Neural progenitor cell (in vitro differentiated cells): ENCODE measurements at places on chromosomes 6 and 20. TPM values are rescaled to one million over a fixed set of nuclear protein-coding genes. Genes with fewer than 3 reads are reported as not detected.

Gene SPTLC3
- total RNA-seq = 2.3 and 4.2 TPM in 2 replicates

- no peak for DNase-seq
Measured at GRCh38 chr6:73471686-73472290, 10.3 kb downstream of the MTO1 start.

GRCh38 chr20:49762940-49763766 lies 49.5 kb upstream of the B4GALT5 start:
- DNase-seq = no peak

DNA sequence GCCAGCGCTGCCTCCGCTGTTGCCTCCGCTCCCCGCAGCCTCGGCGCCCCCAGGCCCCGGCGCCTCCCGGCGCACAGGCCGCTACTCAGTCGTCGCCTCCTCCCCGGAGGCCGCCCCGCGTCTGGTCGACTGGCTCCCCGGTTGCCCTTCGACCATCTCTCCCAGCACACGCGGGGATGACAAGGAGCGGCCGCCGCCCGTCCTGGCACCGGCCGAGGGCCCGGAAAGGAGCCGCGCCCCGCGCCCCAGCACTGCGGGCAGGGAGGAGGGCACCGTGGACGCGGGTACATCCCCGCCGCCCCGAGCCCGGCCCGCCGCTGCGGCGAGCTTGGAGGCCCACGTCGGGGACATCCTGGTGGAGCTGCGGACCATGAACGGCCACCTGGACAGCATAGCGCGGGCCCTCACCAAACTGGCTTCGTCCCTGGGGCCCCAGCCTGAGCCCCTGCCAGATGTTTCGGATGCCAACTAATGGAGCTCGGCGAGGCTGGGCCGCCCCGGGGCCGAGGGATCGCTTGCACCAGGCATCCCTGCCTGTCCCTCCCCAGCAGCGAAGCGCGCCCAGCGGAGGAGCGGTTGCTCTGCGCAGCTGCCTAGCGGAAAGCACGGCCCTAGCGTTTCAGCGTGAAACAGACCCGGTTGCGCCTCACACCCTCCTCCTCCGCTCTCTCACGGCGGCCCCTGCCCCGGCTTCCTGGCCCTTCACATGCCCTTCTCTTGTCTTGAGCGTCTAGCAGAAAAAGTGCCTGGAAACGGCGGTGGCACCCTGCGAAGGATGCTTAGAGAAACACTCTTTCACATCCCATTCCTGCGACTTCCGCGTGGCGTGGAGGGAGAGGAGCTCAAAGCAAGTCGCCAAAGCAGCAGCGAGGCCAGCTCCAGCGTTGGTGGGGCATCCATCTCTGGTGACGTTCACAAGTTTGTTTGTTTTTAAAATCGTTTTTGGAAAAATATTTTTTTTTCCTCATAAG lies 285.8 kb upstream of the SUPT3H start:
- peak; percentile 73 for DNase-seq

GRCh38 chr20:52622081-52622480 lies 350.1 kb upstream of the TSHZ2 start:
- DNase-seq = no peak

DNA sequence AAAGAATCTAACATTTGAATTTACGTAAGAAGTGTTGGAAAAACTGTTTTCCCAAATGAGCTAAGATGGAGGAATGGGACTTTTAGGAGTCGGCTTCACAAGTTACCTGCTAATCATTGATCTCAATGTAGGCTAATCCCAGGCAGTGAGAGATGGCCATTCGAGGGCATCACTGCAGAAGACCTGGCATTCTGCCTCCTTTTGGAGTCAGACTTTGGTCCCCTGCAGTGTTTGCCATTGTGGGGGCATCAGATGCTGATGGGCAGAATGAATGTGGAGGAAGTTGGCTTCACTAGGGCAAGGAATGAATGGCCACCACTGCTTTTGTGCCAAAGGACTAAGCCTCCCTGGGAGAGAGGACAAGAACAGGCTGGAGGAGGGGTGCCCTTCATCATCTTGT lies 55.7 kb upstream of the NKX2-2 start:
- no peak for DNase-seq

- no peak for DNase-seq
Measured at GRCh38 chr6:27176096-27176495, 71.4 kb upstream of the PRSS16 start.

- no peak for DNase-seq
Measured at GRCh38 chr6:157481865-157482249, 100.9 kb downstream of the ZDHHC14 start.

DNA sequence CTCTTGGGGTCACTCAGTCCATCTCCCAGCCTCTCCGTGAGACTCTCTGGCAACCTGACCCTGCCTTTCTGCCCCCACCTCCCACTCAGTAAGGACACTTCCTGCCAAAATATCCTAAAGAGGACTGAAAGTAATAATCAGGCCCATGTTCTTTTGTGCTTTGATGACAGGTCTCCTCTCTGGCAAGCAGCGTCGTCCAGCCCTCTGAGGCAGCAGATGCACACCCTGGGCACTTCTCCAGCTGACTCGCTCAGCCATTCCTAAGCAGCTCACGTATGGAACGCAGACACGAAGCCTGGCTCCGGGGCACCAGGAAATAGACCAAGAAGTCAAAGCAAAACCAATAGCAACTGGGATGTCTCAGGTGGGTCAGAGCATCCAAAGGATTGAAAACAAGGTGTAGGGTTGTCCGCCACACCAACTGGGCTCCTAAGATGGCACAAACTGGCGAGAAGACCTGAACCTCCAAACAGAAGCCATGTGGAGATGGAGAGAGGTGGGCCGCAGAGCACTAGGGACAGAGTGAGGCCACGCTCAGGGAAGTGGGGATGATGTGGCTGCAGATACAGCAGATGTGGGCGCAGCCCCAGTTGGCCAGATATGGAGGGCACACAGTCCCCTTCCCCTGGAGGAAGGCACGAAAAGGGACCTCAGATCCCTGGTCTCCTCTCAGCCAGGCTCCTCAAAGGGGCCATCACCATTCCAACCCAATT lies 99.3 kb downstream of the PRND start:
- no peak for DNase-seq

GRCh38 chr6:112308476-112308875 lies 38.7 kb upstream of the RFPL4B start:
- no peak for DNase-seq

DNA sequence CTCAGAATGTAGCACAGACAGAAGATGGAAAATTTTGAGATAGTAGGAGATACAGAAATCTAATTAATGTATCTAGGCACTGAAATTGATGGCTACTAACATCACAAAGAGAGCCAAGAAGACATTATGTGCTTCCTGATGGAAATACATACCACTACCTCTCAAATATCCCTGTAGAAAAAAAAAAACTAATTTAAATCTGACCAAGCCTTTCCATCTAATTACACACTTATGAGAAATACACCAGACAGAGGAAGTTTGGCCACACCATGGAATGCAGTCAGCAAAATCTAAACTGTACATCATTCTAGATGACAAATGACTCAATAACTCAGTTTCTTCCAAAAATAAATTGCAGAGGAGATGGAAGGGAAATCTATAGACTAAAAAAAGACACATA lies 18.9 kb downstream of the VPS52 start:
- no peak for DNase-seq
